Activated CD4-positive, alpha-beta T cell treated with anti-CD3 and anti-CD28 coated beads, Interleukin-2, amount 50 U/mL, for 48 hours (primary cell): ENCODE measurements at places on chromosomes 7 and 10.

- no peak for DNase-seq
Observed at GRCh38 chr10:85666102-85666501, 700.5 kb downstream of the GRID1 start.

DNA sequence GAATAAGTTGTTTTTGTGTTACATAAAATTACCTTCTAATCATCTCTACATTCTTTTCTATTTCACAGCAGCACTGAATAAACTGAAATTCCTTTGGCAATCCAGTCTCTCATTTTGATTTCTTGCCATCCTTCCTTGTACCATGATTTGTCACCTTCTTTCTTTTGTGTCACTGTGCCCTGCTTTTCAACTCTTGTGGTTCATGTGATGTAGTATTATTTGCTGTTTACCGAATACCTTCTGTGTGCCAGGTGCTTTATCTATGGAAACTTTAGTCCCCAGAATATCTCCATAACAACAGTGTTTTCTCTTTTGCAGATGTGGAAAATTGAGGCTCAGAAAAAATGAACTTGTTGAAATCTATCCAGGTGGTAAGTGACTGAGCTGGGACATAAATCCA lies 220.3 kb downstream of the STK31 start:
- DNase-seq, result no peak

- no peak for DNase-seq
Observed at GRCh38 chr7:159023206-159023605, 121.5 kb downstream of the VIPR2 start.

GRCh38 chr10:85421421-85421820 lies 945.2 kb downstream of the GRID1 start:
- no peak for DNase-seq

DNA sequence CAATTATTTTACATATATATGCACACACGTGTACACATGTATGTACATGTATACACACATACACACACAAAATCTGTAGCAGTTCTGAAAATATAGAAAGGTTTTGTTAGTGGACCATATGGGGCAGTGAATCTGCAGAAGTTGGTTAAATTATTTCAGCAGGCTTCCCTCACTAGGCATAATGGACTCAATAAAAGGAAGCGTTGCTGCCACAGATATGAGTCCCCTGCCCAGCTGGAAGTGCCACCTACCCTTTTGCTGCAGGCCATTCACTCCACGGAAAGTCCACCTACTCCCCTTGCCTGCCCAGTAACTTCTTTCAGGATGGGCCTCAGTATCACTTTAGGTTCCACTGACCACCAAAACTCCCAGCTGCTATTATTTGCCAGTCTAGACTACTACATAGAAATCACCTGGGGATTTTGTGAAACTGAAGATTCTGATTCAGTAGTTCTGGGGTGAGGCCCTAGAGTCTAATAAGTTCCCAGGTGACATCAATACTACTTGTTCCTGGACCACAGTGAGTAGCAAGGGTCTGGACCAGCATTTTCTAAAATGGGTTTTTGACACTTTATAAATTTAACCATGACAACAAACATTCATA lies 29.3 kb upstream of the CROT start:
- no peak for DNase-seq

- peak; percentile 16 for DNase-seq
Observed at GRCh38 chr7:103446049-103446520, at the start of gene SLC26A5. Gene SLC26A5 (minus strand): TSS chr7:103446207. CDS start chr7:103421514, 24,693 bp downstream.

- DNase-seq, result no peak
Observed at GRCh38 chr10:128062331-128062880, 63.8 kb downstream of the MKI67 start.
